ENCODE measurements at places on chromosomes 2 and 18. TPM values are rescaled to one million over a fixed set of nuclear protein-coding genes. Genes with fewer than 3 reads are reported as not detected.

The SMARCAL1 gene
- 20.7 TPM for total RNA-seq

The WIPF1 gene
- total RNA-seq, result 1.3 TPM

The SLC9A4 gene
- not detected for total RNA-seq

The CYP27C1 gene
- 1.1 TPM for total RNA-seq

The FSHR gene
- total RNA-seq, result not detected

The RNU2-63P gene
- total RNA-seq, result not detected

Data from airway epithelial cell (primary cell).